ENCODE measurements at places on chromosomes 11 and 22. TPM values are rescaled to one million over a fixed set of nuclear protein-coding genes. Genes with fewer than 3 reads are reported as not detected.

GRCh38 chr11:130601141-130601540, 152.7 kb downstream of the ADAMTS15 start:
- DNase-seq: no peak

The ACR gene
- not detected for total RNA-seq

The CNGA4 gene
- total RNA-seq: 0.35 TPM

GRCh38 chr11:71281831-71282230, 29.5 kb upstream of the SHANK2 start:
- no peak for DNase-seq

The TRPM5 gene
- not detected for total RNA-seq

DNA sequence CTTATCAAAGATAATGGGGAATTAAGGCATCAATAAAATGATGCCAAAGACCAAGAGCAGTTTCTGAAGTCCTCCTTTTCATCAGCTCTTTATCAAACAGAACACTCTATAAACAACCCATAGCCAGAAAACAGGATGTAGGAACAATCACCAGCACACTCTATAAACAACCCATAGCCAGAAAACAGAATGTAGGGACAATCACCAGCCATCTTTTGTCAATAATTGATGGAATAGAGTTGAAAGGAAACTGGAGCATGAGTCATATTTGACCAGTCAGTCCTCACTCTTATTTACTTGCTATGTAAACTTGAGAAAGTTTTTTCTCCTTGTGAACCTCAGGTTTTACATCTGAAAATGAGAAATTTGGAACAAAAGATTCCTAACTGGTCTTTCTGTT, 10.0 kb downstream of the MS4A2 start:
- no peak for DNase-seq

The RIMBP3C gene
- total RNA-seq: not detected

GRCh38 chr11:70410276-70411205, 12.2 kb downstream of the CTTN start:
- no peak for DNase-seq

DNA sequence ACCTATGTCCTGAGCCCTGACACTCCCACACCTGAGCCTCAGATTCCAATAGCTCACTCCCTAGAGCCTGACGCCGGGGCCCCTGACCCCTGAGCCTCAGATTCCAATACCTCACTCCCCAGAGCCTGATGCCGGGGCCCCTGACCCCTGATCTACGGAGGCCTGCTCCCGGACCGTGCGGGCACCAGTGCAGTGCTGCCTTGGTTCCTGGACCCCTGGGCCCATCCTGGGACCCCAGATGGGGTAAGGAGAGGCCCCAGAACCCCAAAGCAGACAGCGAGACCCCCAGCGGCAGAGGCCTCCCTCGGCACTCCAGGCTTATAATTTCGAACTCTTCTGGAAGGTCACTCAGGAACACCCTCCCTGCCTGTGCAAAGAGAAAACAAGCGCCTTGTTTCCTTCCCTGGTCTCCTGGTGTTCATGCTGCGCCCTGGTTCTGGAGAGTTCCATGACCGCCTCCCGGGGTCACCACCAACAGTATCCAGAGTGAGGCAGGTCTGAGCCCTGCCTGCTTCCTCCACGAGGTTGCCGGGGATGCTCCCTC, 7.5 kb downstream of the SUSD2 start:
- peak; percentile 14 for DNase-seq

All from mammary epithelial cell (primary cell).